Osteocyte (in vitro differentiated cells): ENCODE measurements at places on chromosomes 5 and 9. TPM values are rescaled to one million over a fixed set of nuclear protein-coding genes. Genes with fewer than 3 reads are reported as not detected.
A peak's percentile ranks its signal among the peaks of the same experiment; 100 is the strongest.

DNA sequence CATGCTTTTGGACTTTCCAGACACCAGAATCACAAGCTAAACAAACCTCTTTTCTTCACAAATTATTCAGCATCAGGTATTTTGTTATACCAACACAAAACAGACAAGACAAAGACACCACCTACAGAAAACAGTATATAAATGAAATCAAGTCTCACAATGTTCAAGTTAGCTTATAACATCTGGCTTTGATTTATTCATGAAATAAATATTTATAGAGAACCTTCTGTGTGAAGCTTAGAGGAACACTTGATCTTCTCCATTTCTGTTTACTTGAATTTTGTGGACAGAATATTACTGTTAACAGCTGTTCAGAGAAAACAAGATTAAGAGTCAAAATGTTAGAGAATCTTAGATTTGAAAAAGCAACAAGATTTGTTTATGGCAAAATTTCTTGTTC lies 137.4 kb upstream of the PRR16 start:
- no peak overlapping the region for H3K4me3 ChIP-seq
- no peak overlapping the region for H3K27ac ChIP-seq
- peaks cover 2% of the 10 kb centered on the region for H3K36me3 ChIP-seq
- peaks cover 9% of the 10 kb centered on the region for H3K27me3 ChIP-seq
- DNase-seq = no peak

- H3K36me3 ChIP-seq = no peaks in the 10 kb centered on the region
- peaks cover 17% of the 10 kb centered on the region for H3K27me3 ChIP-seq
- no peak for DNase-seq
- no peak overlapping the region for H3K4me3 ChIP-seq
Observed at GRCh38 chr9:124146031-124146561, 111.7 kb upstream of the NEK6 start.

GRCh38 chr9:2857564-2858198 lies 13.8 kb upstream of the PUM3 start:
- no peak overlapping the region for H3K27ac ChIP-seq
- H3K4me3 ChIP-seq = no peak overlapping the region
- peaks cover 41% of the 10 kb centered on the region for H3K27me3 ChIP-seq
- peak; percentile 87 for DNase-seq
- H3K4me1 ChIP-seq = peaks cover 3% of the 10 kb centered on the region

GRCh38 chr9:72254901-72255545 lies 105.8 kb downstream of the GDA start:
- H3K27ac ChIP-seq = no peak overlapping the region
- DNase-seq = no peak
- no peak overlapping the region for H3K4me3 ChIP-seq
- H3K4me1 ChIP-seq = no peaks in the 10 kb centered on the region
- peaks cover 22% of the 10 kb centered on the region for H3K27me3 ChIP-seq
- H3K36me3 ChIP-seq = no peaks in the 10 kb centered on the region

DNA sequence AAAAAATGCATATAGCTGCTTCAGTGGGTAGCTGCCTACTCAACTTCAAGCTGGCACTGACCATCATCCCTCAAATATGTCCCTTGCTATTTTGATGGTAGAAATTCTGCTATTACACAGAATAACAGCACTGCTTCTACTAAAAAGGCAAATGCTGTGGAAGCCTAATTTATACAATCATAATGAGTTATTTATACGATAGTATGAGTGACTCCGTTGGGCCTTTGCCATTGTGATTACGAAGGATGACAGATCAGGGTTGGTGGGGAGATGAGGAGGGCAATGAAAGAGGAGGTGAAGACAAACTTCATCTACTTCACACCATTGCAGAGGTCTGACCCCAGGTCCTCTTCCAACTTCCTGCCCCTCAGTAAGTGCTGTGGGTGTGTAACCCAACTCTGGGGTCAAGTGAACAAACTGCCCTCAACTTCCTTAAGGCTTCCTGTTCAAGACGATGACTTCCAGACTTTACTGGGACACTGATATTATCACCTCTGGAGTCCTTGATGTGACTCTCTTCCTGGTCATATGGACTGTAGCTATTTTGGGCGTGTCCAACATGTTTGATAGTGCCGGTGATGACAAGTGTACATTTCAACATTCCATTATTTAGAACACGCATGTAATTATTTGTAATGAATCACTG lies 74.1 kb upstream of the RPS23 start:
- peaks cover 41% of the 10 kb centered on the region for H3K4me1 ChIP-seq
- no peaks in the 10 kb centered on the region for H3K27me3 ChIP-seq
- no peak for DNase-seq
- no peaks in the 10 kb centered on the region for H3K36me3 ChIP-seq

TMEM171 gene
- total RNA-seq = 31.8 and 38.1 TPM in 2 replicates

CAVIN4 gene
- 1.1 and 1.6 TPM in 2 replicates for total RNA-seq

DNA sequence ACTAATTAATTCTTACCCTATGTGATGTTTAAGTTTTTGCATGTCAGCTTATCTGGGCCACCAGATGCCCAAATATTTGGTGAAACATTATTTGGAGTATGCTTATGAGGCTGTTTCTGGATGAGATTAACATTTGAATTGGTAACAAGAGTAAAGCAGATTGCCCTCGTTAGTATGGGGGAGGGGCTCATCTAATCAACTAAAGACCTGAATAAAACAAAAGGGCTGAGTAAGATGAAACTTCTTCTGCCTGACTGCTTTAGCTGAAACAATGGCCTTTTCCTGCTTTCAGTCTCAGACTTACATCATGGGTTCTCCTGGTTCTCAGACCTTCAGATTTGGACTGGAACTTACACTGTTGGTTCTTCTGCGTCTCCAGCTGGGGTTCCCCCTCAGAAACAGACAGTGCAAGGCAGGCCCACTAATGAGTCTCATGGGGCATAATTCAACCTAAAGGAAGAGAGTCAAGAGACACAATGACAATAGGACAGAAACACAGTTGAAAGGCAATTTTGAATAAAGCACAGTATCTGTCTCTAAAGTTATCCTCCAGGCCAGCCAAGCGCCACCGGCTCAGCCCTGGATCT lies 288.4 kb downstream of the CAAP1 start:
- H3K27me3 ChIP-seq = peaks cover 6% of the 10 kb centered on the region
- no peak overlapping the region for H3K4me3 ChIP-seq
- H3K36me3 ChIP-seq = no peaks in the 10 kb centered on the region
- DNase-seq = no peak
- no peak overlapping the region for H3K27ac ChIP-seq
- no peaks in the 10 kb centered on the region for H3K4me1 ChIP-seq

- no peaks in the 10 kb centered on the region for H3K36me3 ChIP-seq
- no peak overlapping the region for H3K4me3 ChIP-seq
- H3K4me1 ChIP-seq = peaks cover 13% of the 10 kb centered on the region
- H3K27ac ChIP-seq = no peak overlapping the region
- H3K27me3 ChIP-seq = peaks cover 40% of the 10 kb centered on the region
- DNase-seq = peak; percentile 42
Observed at GRCh38 chr9:38274800-38275199, 117.7 kb upstream of the ALDH1B1 start.

GNG10 gene
- total RNA-seq = 33.2 and 36.4 TPM in 2 replicates

DNA sequence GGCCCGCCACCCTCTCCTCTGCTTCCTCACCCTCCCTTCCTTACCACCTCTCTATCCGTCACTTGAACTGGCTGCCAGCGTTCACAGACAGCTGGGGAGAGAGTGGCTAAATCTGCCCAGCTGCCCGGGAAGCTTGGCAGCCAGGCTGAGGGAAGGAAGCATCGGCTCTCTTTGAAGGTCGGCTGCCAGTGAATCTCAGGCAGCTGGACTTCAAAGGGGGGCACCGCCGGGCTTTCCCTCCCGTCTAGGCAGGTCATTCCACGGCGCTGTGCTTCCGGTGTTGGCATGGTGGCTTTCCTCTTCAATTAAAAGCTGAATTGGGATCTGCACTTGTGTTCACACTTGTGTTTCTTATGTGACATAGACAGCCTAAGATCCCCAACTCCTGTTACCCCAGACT lies 174.0 kb downstream of the GDNF start:
- H3K4me3 ChIP-seq = no peak overlapping the region
- H3K27ac ChIP-seq = no peak overlapping the region
- no peaks in the 10 kb centered on the region for H3K27me3 ChIP-seq
- peaks cover 19% of the 10 kb centered on the region for H3K4me1 ChIP-seq
- H3K36me3 ChIP-seq = peaks cover 3% of the 10 kb centered on the region

DNA sequence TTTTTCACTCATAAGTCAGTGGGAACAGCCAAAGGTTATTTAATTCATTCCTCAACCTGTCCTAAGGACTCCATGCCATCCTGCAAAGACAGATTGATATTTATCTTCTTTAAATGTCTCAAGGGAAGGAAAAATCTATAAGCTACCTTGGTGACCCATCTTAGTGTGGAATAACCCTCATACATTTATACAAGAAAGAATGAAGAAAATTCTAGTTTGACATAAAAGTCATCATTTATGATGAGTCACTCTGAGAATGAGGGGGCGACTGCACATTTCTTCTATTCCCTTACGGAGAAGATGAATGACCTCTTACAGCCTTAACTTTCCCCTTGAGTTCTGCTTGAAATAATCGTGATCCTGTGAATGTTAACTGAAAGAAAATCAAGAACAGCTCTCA lies 26.8 kb upstream of the NUDT12 start:
- no peaks in the 10 kb centered on the region for H3K36me3 ChIP-seq
- H3K27me3 ChIP-seq = no peaks in the 10 kb centered on the region
- no peak for DNase-seq
- H3K4me1 ChIP-seq = peaks cover 9% of the 10 kb centered on the region
- no peak overlapping the region for H3K27ac ChIP-seq
- H3K4me3 ChIP-seq = no peak overlapping the region

DNA sequence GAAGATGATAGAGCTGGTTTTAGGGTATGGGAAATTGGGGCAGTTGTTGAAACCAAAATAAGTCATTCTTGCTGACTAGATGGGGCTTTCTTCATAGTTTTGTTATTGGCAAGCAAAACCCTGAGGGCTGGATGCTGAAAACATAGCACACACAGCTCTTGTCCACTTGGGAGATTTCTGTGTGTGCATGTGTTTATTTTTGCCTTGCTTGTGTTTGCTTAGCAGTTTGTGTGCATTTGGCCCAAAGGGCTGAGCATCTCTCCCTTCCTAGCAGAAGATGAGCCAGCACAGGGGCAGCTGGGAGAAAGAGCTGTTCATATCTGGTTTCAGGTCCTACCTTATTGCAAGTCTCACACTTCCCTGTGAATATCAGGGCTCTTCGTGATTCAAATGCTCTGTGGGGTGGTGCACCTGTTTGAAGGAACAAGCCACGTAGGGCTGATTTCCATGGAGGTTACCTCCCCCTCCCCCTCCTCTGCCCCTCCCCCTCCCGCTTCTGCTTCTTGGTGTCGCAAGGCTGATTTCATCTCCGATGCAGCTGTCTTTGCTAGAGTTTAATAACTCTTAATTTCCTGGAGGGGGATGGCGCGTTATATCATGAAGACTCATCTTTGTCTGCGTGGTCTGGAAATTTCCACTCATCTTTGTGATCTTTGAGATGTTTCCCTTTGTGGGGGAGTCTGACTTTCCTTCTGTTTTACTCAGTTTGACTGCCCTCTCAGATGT lies 296.5 kb downstream of the ARHGAP26 start:
- H3K27me3 ChIP-seq = no peaks in the 10 kb centered on the region
- H3K4me1 ChIP-seq = peaks cover 40% of the 10 kb centered on the region
- peaks cover 9% of the 10 kb centered on the region for H3K36me3 ChIP-seq
- H3K27ac ChIP-seq = no peak overlapping the region
- no peak overlapping the region for H3K4me3 ChIP-seq

DNA sequence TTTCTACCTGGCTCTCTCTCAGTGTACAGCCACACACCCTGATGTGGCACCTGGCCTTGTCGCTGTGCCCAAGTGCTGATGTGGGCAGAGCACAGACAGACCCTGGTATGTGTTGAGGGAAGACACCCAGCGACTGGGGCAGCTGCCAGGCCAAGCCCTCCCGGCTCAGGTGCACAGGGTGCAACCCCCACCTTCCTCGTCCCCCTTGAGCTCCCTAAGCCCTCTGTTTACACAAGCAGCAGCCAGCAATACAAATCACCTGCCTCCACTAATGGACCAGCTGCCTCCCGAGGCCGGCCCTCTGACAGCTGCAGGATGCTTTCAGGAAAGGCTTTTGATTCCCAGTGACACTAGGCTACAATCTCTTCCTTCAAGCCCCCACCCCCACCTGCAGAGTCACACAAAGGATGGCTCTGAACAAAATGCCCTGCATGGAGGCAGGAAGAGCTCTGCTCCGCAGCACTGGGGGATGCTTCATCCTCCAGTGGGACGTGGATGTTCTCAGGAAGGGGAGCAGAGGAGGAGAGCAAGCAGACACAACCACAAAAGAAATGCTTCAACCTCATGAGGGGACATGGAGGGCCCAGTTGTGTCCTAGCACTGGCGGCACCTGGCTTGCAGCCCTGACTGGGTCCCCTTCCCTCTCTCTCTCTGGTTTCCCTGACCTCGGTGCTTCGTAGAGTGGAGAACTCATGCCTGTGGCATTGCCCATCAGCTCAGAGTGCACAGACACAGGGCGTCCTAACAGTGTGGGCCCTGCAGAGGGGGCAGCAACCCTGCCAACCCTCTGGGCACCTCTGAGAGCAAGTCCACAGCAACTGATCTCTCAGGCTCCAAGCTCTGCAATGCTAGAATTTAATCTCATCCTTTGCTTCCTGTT lies 140.8 kb downstream of the BARX1 start:
- H3K36me3 ChIP-seq = no peaks in the 10 kb centered on the region
- H3K4me1 ChIP-seq = no peaks in the 10 kb centered on the region
- peaks cover 25% of the 10 kb centered on the region for H3K27me3 ChIP-seq
- H3K4me3 ChIP-seq = no peak overlapping the region
- H3K27ac ChIP-seq = no peak overlapping the region

ZNF169 gene
- 4.7 and 6.1 TPM in 2 replicates for total RNA-seq

GRCh38 chr5:107342371-107342770 lies 328.4 kb downstream of the EFNA5 start:
- peaks cover 15% of the 10 kb centered on the region for H3K36me3 ChIP-seq
- H3K4me1 ChIP-seq = no peaks in the 10 kb centered on the region
- H3K4me3 ChIP-seq = no peak overlapping the region
- no peaks in the 10 kb centered on the region for H3K27me3 ChIP-seq
- DNase-seq = no peak

GRCh38 chr5:88092358-88092757 lies 176.3 kb downstream of the TMEM161B start:
- H3K4me3 ChIP-seq = no peak overlapping the region
- H3K36me3 ChIP-seq = no peaks in the 10 kb centered on the region
- no peak for DNase-seq
- no peak overlapping the region for H3K27ac ChIP-seq

CNTRL gene
- 7.5 and 10.4 TPM in 2 replicates for total RNA-seq
